H4 (cell line): ENCODE measurements at places on chromosomes 1 and 21. TPM values are rescaled to one million over a fixed set of nuclear protein-coding genes. Genes with fewer than 3 reads are reported as not detected.

DNA sequence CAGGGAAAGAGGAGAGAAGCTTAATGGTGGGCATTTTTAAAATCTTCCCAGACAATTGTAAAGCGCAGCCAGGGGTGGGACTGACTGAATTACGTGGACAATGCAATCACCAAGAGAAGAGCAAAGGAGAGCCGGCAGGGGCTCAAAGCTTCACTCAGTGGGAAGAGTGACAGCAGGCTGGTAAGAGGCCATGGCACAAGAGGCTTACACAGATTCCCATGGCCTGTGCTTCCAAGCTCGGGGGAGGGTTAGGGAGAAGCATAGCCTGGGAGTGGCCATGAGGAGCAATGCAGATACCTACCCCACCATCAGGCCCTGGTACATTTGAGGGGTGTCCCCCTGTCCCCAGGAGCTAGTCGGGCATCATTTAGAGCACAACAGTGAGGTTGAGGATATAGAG is 27.1 kb upstream of the SEC16B start:
- DNase-seq = no peak

GRCh38 chr1:23522244-23522982 is 8.6 kb downstream of the E2F2 start:
- DNase-seq = no peak

DNA sequence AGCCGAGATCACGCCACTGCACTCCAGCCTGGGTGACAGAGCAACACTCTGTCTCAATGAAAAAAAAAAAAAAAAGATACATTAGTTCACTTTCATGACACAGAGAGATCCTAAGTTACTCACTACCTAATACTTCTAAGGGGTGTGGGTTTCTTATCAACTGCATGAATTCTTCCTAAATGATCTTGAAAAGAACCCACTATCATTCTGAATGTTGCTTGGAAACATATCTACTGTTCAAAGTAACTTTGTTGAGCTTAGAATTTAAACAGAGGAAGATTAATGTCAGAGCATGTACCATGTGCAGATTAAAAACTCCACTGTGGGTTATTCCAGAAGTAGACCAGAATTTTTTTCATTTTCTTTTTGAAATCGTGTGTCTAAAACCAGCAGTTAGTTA is 241.5 kb downstream of the LTN1 start:
- DNase-seq = no peak

GRCh38 chr1:24275510-24275909 is 43.6 kb upstream of the GRHL3 start:
- DNase-seq = peak; percentile 77

The EFHD2 gene
- 30.8 and 33.5 TPM in 2 replicates for total RNA-seq

- no peak for DNase-seq
Measured at GRCh38 chr1:229869240-229869639, 197.8 kb upstream of the GALNT2 start.

- DNase-seq = no peak
Measured at GRCh38 chr1:173208146-173208545, 1.0 kb upstream of the TNFSF4 start.

The KCNA2 gene
- 0.06 and 0.52 TPM in 2 replicates for total RNA-seq

- no peak for DNase-seq
Measured at GRCh38 chr1:209831615-209832014, 3.8 kb downstream of the UTP25 start.

- DNase-seq = peak; percentile 65
Measured at GRCh38 chr1:118158924-118159323, 26.1 kb downstream of the SPAG17 start.

The DNALI1 gene
- 0.64 TPM in 1 of 2 replicates, not detected in the other for total RNA-seq

DNA sequence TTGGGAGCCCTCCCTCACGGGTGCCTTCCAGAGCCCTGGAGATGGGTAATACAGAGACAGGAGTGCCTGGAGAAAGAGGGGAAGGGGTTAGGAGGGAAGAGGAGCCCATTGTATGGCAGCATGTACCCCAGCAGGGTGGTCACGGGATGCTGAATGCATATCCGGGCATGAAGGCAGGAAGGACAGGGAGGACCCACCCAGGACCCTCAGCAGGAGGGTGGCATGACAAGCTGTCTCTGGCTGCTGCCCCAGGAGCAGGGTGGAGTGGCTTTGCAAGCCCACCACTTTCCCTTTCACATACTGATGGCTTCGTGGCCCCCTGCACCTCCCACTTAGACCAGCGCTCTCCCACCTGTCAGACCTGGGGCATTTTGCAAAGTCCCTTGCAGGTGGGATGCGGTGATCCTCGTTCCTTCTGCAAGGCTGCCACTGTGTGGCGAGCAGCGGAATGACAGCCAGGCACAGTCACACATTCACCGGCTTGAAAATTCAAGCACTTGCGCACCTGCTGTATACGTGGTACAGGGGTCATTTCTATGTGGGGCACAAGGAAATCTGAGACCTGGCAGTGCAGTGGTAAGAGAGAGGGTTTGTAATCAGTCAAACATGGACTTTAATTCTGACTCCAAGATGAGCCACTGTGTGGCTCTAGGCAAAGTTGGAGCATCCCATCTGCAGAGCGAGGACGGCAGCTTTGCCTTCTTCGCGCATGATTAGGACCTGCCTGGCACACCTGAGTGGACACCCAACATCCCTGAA is 53.2 kb upstream of the TMEM51 start:
- peak; percentile 44 for DNase-seq

- DNase-seq = no peak
Measured at GRCh38 chr1:244065063-244065793, 14.1 kb downstream of the ZBTB18 start.

DNA sequence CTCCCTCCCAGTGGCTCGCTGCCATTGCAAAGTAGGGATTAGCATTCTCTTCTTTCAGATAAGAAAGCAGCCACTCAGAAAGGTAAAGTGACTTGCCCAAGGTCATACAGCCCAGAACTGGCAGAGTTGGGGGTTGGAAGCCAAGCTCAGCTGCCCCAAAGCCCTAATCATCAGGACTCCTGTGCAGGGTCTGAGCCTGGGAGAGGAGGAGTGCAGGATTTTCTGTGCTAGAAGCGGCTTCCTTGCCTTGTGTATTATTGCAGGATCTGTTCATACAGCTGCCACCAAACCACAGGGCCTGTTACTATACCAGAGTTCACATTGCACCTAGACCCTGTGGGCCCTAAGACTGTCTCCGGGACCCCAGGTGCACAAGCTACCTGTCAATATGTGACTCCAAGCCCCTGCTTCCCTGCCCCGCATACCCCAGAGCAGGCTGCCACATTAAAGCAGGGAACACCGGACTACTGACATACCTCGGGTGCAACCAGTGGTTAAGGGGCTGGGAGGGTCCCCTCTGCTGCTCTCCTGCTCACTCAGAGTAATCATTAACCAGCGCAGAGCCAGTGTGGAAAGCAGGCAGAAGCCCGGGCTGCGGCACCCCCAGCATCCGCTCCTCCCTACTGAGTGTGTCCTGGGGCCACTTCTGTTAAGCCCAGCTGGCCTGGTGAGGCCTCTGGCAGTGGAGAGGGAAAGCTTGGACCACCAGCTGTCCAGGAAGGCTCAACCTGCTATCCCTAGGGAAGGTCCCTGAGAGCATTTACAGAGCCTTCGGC is 15.8 kb downstream of the HSPG2 start:
- DNase-seq = no peak

The FGR gene
- total RNA-seq = not detected in 2 replicates

The RNU1-3 gene
- not detected in 2 replicates for total RNA-seq
